ENCODE measurements at places on chromosomes 12 and 14.

DNA sequence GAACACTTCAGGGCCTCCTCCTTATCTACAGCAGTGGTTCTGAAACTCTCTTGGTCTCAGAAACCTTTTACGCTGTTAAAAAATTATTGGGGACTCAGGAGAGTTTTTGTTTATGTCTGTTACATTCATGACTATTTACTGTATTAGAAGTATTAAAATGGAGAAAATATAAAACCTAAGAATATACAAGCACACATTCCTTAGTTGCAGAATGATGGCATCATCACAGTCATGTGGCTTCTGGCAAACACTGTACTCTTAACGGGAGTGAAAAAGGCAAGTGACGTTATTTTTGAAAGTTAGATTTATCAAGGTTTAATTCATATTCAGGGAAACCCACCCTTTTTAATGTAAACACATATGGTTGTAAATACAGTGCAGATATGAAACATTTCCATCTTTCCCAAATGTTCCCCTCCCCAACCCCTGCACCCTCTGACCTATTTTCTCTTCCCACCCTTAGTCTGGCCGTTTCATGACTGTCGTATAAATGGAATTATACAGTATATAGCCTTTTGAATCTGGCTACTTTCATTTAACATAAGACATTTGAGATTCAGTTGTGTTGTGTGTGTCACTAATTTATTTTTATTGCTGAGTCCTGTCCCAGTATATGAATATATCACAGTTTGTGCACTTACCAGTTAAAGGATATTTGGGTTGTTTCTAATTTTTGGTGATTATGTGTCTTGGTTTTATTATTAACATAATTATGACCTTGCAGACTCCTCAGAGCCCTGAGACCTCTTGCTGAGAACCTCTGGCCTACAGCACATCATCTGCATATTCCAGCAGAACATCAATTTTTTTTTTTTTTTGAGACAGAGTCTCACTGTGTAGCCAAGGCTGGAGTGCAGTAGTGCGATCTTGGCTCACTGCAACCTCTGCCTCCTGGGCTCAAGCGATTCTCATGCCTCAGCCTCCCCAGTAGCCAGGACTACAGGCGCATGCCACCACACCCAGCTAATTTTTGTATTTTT lies 457.0 kb downstream of the PCNX1 start:
- DNase-seq = no peak

DNA sequence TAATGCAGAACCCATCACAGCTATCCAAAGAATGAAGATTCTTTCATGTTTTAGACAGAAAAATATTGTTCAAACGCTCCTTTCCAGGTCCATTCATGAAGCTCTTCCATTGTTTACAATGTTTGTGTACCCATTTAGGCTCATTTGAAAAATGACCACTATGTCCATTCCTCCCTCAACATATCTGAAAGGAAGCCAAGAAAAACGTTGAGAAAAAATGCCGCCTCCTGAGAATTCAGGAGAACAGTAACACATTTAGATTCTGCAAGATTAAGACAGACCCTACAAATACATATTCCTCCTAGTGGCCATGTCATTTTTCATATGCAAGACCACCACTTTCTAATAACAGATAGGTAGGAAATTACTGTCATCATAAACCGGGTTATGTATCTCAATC lies 124.4 kb downstream of the SLC25A21 start:
- no peak for DNase-seq

DNA sequence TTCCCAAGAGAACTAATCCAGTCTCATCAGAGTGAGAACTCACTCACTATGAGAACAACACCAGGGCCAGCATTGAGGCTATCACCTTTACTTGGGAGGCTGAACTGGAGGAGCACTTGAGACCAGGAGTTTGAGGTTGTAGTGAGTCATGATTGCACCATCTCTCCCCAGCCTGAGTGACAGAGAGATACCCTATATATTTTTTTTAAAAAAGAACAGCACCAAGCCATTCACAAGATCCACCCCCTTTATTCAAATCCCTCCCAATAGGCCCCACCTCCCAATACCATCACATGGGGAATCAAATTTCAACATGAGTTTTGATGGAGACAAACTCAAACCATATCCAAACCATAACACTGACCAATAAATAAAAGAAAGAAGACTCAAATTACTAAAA lies 3.7 kb upstream of the TMX1 start:
- no peak for DNase-seq

DNA sequence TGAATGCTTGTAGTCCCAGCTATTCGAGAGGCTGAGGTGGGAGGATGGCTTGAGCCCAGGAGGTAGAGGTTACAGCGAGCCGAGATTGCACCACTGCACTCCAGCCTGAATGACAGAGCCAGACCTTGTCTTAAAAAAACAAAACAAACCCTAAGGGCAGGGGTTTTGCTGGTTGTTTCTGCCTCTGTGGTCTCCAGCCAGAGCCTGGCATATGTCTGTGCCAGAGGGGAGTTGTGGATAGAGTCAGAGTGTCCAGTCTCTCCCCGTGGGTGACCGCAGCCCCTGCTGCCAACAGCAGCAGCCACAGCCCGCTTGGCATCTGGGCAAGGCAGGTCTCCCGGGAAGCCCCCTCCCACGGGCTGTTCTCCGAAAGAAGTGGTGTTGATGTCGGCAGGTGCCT lies 37.6 kb downstream of the MVK start:
- DNase-seq = no peak

- DNase-seq = no peak
Observed at GRCh38 chr12:2432856-2433255, 361.9 kb upstream of the FKBP4 start.

- peak; percentile 13 for DNase-seq
Observed at GRCh38 chr12:107990325-107990724, 138.8 kb upstream of the WSCD2 start.

- no peak for DNase-seq
Observed at GRCh38 chr12:57530396-57531142, 7.9 kb downstream of the MBD6 start.

DNA sequence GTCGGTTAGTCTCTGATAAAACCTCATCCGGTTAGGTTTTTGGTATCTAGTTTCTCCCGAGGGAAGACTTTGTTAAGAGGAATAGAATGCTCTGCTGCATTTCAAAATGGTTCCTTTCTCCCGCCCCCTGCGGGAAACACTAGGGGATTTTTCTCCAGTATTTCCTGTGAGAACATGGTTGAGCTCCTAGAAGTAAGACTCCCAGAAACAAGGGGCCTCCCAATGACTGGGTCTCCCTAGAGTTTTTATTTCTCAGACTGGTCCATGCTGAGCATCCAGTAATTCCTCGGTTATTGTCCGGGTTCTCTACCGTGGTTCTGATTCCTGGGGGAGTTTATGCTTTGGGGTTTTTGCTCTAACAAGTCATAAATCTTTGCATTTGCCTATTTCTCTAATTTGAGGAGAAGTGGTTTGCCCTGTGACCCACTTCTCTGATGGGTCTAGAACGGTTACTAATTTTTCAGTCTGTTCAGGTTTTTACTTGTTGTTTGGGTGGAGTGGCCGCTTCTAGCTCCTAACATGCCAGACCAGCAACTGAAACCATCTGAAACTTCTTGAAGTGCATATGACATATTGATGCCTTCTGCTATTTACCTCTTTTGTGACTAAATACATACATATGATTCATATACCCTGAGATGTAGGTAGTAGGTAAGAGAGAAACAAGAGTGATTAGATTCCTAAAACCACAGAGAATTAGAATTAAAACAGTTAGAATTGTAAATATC lies 25.1 kb downstream of the TESPA1 start:
- DNase-seq = no peak

DNA sequence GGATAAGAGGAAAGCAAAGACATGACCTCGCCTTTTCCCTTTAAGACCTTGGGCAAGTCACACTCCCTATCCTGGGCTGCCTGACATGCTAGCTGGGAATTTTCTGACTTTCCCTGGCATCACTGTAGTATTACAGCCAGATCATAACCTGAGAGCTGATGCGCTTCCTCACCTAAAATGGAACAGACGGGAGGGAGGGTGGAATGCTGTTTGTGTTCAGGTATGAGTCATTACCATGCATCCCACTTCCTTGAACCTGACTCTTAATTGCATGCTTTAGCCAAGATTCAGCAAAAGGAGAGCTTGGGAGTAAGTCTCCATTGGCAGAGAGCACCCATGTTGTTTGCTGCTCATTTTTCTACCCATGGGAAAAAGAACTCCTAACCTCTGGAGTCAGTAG lies 156.5 kb downstream of the KCNK10 start:
- DNase-seq = no peak

DNA sequence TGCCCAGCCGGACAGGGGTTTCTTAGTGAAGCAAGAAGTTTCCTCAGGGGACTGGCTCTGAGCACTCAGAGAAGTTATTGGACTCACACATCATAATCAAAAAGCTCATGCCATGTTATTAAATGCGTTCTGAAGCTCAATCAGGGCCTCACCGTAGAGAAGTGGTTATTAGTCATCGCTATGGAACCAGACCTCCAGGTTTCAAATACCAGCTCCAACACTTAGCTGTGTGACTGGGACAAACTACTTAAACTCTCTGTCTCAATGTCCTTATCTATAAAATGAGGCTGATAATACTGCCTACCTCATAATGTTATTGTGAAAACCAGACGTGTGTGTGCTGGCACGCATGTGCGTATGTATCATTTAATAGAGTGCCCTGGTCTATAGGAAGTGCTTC lies 7.3 kb downstream of the STAT6 start:
- no peak for DNase-seq
